Activated CD4-positive, alpha-beta T cell treated with anti-CD3 and anti-CD28 coated beads, Interleukin-2, amount 10 ng/mL, durations not matched to agents 24 days and 14 days (primary cell): ENCODE measurements at places on chromosomes 7 and 10. TPM values are rescaled to one million over a fixed set of nuclear protein-coding genes. Genes with fewer than 3 reads are reported as not detected.

GRCh38 chr7:71687831-71688599 is 556.1 kb downstream of the GALNT17 start:
- H3K27me3 ChIP-seq, result no peaks in the 10 kb centered on the region
- no peaks in the 10 kb centered on the region for H3K4me1 ChIP-seq
- H3K27ac ChIP-seq, result no peak overlapping the region
- DNase-seq, result no peak

The UTF1 gene
- 0.17 and 0.19 TPM in 2 replicates for total RNA-seq

- H3K4me3 ChIP-seq, result no peak overlapping the region
- peaks cover 4% of the 10 kb centered on the region for H3K4me1 ChIP-seq
- H3K36me3 ChIP-seq, result peaks cover 58% of the 10 kb centered on the region
- no peak overlapping the region for H3K27ac ChIP-seq
- no peak for DNase-seq
These were observed 42.2 kb downstream of the XPNPEP1 start for GRCh38 chr10:109880886-109881768.

The RADIL gene
- total RNA-seq, result 0.14 and 0.26 TPM in 2 replicates

The SPDYE1 gene
- total RNA-seq, result not detected in 2 replicates

DNA sequence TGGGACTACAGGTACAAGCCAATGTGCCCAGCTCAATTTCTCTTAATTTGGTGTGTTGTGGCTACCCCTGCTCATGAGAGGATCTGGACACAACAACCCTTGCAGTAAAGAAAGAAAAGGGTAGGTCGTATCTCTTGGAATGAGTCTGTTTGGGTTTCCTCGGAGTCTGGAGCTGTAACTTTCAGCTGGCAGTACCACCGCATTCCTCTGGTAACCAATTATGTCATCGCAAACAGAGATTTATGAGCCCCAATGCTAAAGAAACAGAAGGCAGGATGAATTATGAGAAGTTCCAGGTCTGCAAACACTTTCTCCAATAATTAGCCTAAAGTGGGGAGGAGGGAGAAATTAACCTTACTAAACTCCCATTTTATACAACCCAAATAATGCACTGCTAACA is 186.6 kb upstream of the NRP1 start:
- H3K27ac ChIP-seq, result no peak overlapping the region
- no peak for DNase-seq
- no peaks in the 10 kb centered on the region for H3K36me3 ChIP-seq
- no peaks in the 10 kb centered on the region for H3K27me3 ChIP-seq
- no peaks in the 10 kb centered on the region for H3K4me1 ChIP-seq

DNA sequence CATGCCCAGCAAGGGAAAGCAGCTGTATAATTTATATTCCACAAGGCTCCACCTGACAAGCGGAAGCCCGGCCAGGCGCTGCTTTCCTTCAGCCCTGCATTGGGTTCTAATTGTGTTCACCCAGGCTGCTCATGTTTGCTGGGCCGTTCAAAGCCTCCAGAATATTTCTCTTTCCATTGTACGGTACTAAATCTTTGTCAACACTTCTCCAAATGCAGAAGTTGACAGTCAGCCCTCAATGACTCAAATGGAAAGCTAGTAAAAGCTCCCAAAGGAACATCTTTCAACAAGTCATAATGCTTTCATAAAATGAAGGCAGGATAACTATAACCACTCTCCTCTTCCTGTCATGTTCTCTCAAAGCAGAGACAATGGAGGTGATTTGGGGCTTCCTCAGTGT is 17.8 kb upstream of the CPXM2 start:
- H3K27me3 ChIP-seq, result no peaks in the 10 kb centered on the region
- no peaks in the 10 kb centered on the region for H3K4me1 ChIP-seq
- H3K36me3 ChIP-seq, result no peaks in the 10 kb centered on the region
- H3K4me3 ChIP-seq, result no peak overlapping the region

GRCh38 chr10:81953420-81953819 is 78.4 kb downstream of the NRG3 start:
- H3K4me3 ChIP-seq, result no peak overlapping the region
- H3K36me3 ChIP-seq, result no peaks in the 10 kb centered on the region
- no peak overlapping the region for H3K27ac ChIP-seq
- no peak for DNase-seq

- H3K27me3 ChIP-seq, result no peaks in the 10 kb centered on the region
- H3K27ac ChIP-seq, result no peak overlapping the region
- no peak for DNase-seq
- H3K4me1 ChIP-seq, result peaks cover 48% of the 10 kb centered on the region
- H3K4me3 ChIP-seq, result no peak overlapping the region
- H3K36me3 ChIP-seq, result peaks cover 67% of the 10 kb centered on the region
These were observed 20.4 kb downstream of the PPP2R2D start for GRCh38 chr10:131921184-131921583.

The ARF5 gene
- 117 and 120 TPM in 2 replicates for total RNA-seq

GRCh38 chr7:104883248-104883717 is 130.7 kb upstream of the KMT2E start:
- DNase-seq, result no peak
- H3K36me3 ChIP-seq, result peaks cover 1% of the 10 kb centered on the region
- H3K4me1 ChIP-seq, result peaks cover 15% of the 10 kb centered on the region
- H3K4me3 ChIP-seq, result no peak overlapping the region
- peaks cover 14% of the 10 kb centered on the region for H3K27me3 ChIP-seq

The ZNF727 gene
- total RNA-seq, result not detected in 2 replicates

GRCh38 chr7:121544726-121545125 is 148.6 kb upstream of the FAM3C start:
- no peaks in the 10 kb centered on the region for H3K27me3 ChIP-seq
- H3K4me3 ChIP-seq, result peak overlapping the region; percentile 44
- peaks cover 17% of the 10 kb centered on the region for H3K36me3 ChIP-seq
- peaks cover 44% of the 10 kb centered on the region for H3K4me1 ChIP-seq

DNA sequence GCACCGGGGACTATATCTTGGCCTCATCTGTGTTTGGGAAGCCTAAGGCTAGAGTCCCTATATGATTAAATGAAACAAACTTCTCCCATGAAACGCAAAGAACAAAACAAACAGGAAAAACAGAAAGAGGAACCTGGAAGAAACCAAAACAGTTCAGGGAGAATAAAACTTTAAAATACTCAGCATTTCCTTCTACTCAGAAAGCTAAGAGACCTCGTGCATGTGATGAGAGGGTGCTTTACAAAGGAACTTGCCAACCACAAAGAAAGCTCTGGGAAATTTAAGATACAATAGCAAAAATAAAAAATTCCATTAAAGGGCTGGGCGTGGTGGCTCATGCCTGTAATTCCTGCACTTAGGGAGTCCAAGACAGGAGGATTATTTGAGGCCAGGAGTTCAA is 6.9 kb downstream of the PILRA start:
- H3K27me3 ChIP-seq, result peaks cover 11% of the 10 kb centered on the region
- peaks cover 3% of the 10 kb centered on the region for H3K4me1 ChIP-seq
- H3K4me3 ChIP-seq, result no peak overlapping the region
- no peak overlapping the region for H3K27ac ChIP-seq
- peaks cover 4% of the 10 kb centered on the region for H3K36me3 ChIP-seq

DNA sequence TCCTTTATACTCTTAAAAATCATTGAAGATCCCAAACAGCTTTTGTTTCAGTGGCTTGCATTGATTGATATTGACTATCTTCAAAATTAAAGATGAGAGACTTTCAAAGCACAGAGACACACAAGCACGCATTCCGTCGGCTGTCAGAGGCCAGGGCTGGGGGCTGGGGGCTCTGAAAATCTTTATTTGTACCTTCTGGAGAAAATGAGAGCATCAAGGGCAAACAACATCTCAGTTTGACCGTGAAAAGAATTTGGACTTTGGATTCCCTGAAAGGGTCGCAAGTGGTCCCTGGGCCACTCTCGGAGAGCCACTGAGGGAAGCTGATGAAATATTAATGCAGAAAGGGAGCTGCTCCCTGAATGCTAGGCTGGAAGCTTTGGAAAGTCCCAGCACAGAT is 96.4 kb downstream of the CHST15 start:
- H3K27me3 ChIP-seq, result peaks cover 44% of the 10 kb centered on the region
- no peaks in the 10 kb centered on the region for H3K36me3 ChIP-seq
- H3K4me3 ChIP-seq, result no peak overlapping the region
- no peak overlapping the region for H3K27ac ChIP-seq

DNA sequence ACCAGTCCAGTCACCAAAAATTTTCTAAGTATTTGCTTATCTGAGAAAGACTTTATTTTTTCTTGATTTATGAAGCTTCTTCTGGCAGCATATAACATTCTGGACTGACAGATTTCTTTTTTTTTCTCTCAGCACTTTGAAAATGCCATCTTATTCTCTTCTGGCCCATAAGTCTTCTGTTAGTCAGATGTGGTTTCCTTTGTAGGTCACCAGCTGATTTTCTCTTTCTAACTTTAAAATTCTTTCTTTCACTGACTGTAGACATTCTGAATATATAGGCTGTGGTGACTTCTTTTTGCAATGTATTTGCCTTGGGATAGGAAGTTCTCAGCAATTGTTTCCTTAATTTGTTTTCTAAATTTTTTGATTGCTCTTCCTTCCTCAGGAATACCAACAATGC is 172.5 kb downstream of the CCDC7 start:
- no peak for DNase-seq
- H3K27ac ChIP-seq, result no peak overlapping the region
- no peaks in the 10 kb centered on the region for H3K27me3 ChIP-seq
- H3K36me3 ChIP-seq, result no peaks in the 10 kb centered on the region

DNA sequence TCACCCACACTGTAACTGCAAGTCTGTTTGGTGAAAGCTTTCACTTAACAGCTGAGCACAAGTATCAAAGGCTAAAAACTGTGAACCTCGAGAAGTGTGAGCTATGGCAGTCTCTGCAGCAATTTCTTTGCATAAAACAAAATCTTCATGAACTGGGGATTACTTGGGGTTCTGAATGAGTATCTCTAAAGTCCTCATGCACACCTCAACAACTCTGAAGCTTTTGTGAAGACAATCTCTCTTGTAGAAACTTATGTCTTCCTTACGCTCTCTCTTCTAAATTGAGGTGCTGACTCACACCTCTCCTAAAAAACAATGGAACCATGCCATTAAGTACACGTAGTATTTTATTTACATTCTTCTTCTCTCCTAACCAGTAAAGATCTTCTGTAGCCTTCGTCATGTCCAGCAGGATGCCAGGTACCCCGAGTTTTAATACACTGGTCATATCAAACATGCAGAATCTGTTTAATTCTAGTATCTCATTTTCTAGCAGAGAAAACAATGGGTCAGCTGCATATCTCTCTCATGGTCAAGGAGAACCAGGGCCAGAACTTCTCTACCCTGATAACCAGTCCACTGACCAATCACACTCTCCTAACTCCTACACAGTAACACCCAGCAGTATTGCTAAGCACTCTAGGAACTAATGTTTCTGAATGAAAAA is 76.9 kb downstream of the UBE2H start:
- peak overlapping the region; percentile 7 for H3K27ac ChIP-seq
- H3K27me3 ChIP-seq, result no peaks in the 10 kb centered on the region
- peaks cover 40% of the 10 kb centered on the region for H3K36me3 ChIP-seq
- no peak for DNase-seq

DNA sequence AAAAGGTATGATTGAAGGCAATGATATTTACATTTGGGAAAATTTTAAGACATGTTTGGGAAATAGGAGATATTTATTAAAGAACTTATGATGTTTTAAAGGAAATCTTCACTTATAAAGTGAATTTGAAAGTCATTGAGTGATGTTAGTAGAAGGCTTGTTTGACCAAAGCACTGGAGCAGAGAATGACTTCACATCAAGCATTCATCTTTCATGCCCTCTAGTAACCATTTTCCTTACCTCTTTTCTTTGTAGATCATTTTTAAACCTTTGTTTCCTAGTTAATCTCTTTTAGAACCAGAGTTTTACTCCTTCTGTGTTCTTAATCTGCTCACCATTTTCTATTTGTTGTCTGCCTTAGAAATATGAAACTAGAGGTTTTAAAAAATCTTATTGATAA is 111.3 kb upstream of the FOXP2 start:
- no peak overlapping the region for H3K4me3 ChIP-seq
- H3K27ac ChIP-seq, result no peak overlapping the region
- no peak for DNase-seq

DNA sequence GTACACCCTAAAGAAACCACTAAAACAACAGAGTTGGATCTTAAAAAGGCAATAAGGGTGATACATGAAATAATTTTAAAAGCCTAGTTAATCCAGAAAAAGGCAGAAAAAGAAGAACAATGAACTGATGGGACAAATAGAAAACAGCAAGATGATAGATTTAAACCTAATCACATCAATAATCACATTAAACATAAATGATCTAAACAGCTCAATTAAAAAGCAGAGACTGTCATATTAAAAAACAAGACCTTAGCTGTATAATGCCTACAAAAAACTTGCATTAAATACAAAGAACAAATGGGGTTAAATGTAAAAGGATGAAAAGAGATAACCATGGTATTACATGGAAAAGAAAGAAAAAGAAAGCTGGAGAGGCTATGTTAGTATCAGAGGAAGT is 96.2 kb downstream of the RTKN2 start:
- H3K36me3 ChIP-seq, result peaks cover 35% of the 10 kb centered on the region
- no peak overlapping the region for H3K27ac ChIP-seq
- peaks cover 20% of the 10 kb centered on the region for H3K4me1 ChIP-seq
- H3K4me3 ChIP-seq, result no peak overlapping the region
- H3K27me3 ChIP-seq, result no peaks in the 10 kb centered on the region

DNA sequence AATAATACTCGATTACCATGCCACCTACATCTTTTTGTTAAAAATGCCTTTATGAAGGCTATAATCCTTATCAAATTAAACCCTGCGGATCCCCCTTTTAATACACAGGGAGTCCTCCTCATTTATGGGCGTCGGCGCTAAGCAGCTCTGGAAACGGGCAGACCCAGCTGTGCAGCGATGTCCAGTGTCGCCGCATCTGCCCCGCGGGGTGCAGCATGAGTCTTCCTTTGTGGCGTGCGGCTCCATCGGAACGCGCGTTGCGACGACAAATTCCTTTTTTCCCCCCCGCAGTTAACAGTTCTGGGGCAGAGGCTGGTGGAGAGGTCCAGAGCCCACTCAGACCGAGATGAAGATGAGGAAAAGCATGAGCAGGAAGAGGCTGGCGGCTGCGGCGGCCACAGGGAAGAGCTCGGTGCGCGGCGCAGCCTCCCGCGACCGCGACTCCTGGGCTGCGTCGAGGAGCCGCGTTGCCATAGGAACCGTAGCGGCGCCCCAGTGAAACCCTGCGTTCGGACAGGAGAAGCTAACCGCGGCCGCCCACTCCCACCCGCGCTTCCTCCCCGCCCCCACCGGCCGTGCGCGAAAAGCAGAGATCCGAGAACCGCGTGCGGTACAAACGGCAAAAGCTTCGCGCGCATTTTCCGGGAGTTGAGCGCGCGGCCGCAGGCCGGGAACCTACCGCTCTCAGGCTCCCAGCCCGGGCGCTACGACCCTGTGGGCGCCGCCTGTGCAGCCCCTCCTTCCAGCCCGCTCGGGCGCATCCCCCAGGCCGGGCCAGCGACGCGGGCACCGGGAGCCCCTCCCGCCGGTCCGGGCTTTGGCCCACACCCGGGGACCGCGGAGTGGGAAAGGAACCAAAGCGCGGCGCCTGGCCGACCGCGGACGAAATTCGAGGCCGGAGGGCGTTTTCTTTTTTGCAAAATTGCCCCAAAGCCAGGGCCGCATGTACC is 130.6 kb downstream of the SPAG6 start:
- peaks cover 57% of the 10 kb centered on the region for H3K27me3 ChIP-seq
- H3K36me3 ChIP-seq, result peaks cover 2% of the 10 kb centered on the region
- H3K4me1 ChIP-seq, result peaks cover 11% of the 10 kb centered on the region
- peak overlapping the region; percentile 86 for H3K4me3 ChIP-seq
- peak; percentile 79 for DNase-seq
- peak overlapping the region; percentile 86 for H3K27ac ChIP-seq
